ENCODE measurements at places on chromosomes 6 and 20. TPM values are rescaled to one million over a fixed set of nuclear protein-coding genes. Genes with fewer than 3 reads are reported as not detected.

Gene SPATS1
- not detected for total RNA-seq

Gene TOMM34
- 56.7 TPM for total RNA-seq

Gene LAMP5
- 0.30 TPM for total RNA-seq

Gene SNRPB
- 745 TPM for total RNA-seq

Gene COQ3
- 4.4 TPM for total RNA-seq

Gene SAMD10
- total RNA-seq: 0.94 TPM

Gene SEMG1
- total RNA-seq: not detected

Gene XKR7
- total RNA-seq: not detected

Gene DUSP15
- total RNA-seq: 0.44 TPM

Gene GPX5
- not detected for total RNA-seq

Gene OOEP
- total RNA-seq: not detected

Gene CST5
- not detected for total RNA-seq

Gene LAMA2
- 0.59 TPM for total RNA-seq

Gene ENPP1
- 1.9 TPM for total RNA-seq

Gene ARMH2
- not detected for total RNA-seq

Gene TOX2
- total RNA-seq: 31.3 TPM

Gene HLA-DOA
- not detected for total RNA-seq

Gene HDGFL1
- total RNA-seq: not detected

Gene PGM3
- total RNA-seq: 46.3 TPM

Gene EIF6
- 206 TPM for total RNA-seq

Gene SLC18B1
- total RNA-seq: 10.7 TPM

Gene DPPA5
- not detected for total RNA-seq

Gene APOM
- total RNA-seq: 1.4 TPM

Gene TAPBP
- total RNA-seq: 171 TPM

Gene WFDC10B
- total RNA-seq: not detected

Gene CDH26
- not detected for total RNA-seq

Gene PRDM13
- not detected for total RNA-seq

Gene TGM3
- not detected for total RNA-seq

Gene DDX27
- total RNA-seq: 16.0 TPM

Gene CYP39A1
- 0.20 TPM for total RNA-seq

Measured in mammary microvascular endothelial cell (primary cell).